ENCODE measurements at places on chromosomes 5 and 9.

DNA sequence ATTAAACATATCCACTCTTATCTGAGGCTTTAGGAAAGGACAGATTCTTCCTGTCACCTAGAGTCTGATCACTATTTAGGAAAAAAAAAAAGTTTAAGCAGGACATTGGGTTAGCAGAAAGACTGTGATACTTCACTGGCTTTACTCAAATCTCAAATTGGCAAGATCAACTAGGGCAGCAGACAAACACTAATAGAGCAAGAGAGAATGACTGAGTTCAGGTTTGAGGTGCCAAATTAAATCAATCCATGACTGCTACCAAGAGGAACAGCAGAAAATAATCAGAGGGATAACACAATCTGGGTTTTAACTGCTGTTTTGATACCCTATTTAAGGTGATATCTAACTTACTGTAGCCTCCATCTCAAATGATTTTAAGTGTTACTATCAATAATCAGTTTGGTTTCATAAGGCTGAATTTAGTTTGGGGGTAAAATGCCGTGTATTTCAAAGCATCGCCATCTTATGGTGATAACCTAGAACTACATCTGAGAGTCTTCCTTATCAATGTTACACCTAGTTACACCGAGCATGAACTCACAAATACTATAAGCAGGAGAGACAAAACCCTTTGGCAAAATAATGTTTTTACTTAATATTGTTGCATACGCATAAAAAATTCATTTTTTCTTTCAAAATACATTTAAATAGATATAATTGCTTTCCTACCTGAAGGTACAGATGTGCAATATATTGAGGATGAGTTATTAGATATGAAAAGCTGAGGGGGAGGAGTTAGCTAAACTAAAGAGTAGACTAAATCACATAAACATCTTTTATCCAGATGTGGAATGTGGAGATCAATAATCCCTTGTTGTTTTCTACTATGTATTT is 286.4 kb upstream of the CDH12 start:
- DNase-seq, result no peak

GRCh38 chr9:130300739-130301138 is 35.2 kb downstream of the HMCN2 start:
- no peak for DNase-seq

DNA sequence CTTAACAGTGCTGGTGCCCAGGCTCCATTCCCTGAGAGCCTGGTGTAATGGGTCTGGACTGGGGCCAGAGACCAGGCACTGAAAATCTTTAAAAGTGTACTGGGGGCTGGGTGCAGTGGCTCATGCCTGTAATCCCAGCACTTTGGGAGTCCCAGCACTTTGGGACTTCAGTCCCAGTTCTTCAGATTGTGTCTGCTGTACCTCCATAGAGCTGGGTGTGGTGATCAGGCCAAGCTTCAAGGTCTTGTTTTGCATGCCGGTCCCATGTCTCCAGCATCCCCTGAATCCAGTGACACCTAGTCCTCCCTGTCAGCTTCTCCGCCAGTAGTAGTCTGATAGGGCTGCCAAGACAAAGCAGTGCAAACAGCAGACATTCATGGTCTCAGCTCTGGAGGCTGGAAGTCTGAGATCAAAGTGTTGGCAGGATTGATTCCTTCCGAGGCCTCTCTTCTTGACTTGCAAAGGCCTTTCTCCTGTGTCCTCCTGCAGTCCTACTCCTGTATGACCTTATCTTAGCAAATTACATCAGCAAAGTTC is 108.2 kb downstream of the SYK start:
- no peak for DNase-seq

GRCh38 chr5:125179612-125180011 is 433.2 kb upstream of the ZNF608 start:
- no peak for DNase-seq

GRCh38 chr5:60668686-60669304 is 31.2 kb downstream of the DEPDC1B start:
- no peak for DNase-seq

DNA sequence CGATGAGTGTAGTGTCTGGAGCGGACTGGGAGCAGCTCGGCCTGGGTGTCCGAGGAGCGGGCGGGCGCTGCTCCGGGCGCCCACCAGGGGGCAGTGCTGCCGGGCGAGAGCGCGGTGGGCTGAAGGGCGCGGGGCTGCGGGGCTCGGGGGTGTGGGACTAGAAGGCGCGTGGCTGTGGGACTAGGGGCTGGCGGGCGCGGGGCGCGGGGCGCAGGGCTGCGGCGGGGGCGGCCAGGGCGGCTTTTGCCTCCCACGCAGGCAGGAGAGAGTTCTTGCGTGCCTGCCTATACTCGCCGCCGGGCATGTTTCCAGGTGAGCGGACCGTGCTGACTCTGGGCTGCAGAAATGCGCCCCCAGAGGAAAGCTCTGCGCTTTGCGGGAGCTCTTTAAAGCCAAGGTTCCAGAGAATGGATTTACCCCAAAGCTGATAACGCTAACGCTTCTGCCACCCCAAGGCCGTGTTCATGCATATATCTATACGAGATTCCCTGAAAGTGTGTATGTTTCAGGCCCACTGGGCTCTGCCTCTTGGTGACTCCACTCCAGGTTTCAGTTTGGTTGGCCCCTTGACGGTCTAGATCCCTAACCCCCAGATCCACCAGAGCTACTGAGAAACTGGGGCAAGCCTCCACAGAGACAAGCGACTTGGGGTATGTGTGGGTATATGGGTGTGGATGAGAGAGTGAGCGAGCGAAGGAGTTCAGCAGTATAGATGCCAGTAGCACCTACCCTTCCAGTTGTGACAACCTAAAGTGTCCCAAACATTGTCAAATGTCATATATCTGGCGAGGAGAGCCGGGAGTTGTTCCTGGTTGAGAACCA is 56.2 kb downstream of the ACER2 start:
- DNase-seq, result peak; percentile 48

- DNase-seq, result no peak
These were observed 43.9 kb downstream of the F2RL2 start for GRCh38 chr5:76579166-76579937.

DNA sequence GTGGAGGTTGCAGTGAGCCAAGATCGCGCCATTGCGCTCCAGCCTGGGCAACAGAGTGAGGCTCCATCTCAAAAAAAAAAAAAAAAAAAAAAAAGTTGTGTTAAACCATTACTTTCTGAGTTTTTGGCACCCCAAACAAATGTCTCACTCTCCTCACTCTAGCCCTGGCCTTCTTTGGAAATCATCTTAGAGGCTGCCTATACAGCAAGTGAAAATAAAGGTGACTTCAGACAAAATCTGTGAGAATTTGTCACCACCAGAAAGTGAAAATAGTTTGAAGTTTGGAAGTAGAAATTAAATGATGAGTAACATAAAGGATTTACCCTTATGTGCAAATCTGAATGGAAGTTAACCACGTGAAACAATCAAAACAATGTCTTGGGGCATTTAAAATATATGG is 7.2 kb upstream of the ZNF131 start:
- DNase-seq, result no peak

- DNase-seq, result no peak
These were observed 578 bp upstream of the TNFAIP8 start for GRCh38 chr5:119355244-119355638.

DNA sequence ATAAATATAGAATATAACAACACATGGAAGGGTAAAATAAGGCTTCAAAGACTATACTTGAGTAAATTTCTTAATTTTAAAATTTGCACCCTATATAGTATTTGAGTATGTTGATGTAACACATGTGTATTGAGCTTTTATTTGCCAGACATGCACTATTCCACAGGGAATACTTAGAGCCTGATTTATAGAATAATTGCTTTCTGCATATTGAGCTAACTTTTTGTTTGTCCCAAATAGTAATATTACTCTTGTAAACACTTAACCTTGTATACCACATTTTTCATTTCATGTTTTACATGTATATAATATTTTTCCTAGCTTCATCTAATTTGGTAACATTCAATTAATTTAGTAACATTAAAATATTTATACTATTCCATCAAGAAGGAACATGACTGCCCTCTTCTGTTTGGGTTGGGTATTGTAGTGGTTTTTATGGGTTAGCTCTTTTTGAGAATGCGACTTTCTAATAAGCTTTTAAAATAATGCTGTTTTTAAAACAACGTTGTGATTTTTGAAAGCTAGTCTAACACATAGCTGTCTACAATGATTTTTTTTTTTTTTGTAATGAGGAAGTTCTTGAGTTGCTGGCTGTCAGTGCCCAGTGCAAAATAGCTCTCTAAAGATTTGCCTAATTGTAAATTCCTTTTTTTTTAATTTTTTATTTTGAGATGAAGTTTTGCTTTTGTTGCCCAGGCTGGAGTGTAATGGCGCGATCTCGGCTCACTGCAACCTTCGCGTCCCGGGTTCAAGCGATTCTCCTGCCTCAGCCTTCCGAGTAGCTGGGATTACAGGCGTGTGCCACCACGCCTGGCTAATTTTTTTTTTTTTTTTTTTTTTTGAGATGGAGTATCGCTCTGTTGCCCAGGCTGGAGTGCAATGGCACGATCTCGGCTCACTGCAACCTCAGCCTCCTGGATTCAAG is 4.8 kb downstream of the SUB1 start:
- no peak for DNase-seq

DNA sequence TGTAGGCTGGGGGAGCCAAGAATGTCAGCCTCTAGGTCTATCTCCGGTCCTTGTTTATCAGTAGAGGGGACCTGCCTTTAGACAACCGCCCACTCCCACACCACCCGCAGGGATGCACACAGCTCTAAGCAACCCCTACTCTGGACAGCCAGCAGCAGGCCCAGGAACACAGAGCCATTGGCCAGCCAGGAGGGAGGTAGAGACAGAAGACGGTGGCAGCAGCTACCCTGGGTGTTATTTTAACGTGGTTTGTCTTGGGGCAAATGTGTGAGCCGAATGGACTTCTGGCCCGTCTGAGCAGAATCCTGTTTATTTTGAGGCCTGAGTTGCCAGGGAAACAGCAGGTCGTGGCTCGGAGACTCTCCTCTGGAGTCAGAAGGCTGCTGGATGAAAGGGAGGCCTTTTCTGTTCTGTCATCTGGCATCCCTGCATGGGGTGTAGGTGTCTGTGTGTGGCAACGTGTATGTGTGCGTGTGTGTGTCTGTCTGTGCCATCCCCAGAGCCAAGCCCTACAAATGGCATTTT is 382 bp upstream of the FGF1 start:
- no peak for DNase-seq

DNA sequence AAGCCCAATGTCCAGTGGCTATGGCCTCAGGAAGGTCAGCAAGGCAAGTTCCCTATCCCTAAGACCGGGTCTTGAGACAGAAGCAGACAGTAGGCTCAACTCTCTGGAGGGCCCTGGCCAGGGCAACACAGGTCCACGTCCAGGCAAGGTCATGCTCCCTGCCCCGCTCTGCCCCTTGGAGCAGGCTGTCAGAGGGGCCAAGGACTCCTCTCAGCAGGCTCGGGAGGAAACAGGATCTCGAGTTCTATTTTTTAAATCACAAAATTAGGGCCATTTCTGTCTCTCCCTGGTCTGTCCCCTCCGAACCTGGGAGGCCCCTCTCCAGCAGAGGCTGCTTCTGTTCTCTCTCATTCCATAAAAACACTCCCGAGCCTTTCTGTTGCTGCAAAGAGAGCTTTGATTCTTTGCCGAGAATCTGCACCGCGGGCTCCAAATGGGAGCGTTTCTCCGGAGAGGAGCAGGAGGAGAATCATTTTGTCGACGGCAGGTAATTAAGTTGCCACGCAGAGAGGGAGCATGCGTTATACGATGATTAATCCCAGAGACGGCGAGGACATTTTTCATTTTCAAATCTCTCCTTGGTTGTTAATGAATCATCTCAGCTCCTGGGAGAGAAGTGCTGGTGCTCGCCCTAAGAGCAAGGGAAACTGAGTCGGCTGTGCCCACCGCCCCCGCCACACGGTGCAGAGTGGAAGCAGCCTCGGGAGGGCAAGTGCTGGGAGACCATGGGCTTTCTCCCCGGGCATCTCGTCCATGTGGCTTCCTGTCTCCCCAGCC is 24.5 kb upstream of the FCN1 start:
- DNase-seq, result peak; percentile 4

DNA sequence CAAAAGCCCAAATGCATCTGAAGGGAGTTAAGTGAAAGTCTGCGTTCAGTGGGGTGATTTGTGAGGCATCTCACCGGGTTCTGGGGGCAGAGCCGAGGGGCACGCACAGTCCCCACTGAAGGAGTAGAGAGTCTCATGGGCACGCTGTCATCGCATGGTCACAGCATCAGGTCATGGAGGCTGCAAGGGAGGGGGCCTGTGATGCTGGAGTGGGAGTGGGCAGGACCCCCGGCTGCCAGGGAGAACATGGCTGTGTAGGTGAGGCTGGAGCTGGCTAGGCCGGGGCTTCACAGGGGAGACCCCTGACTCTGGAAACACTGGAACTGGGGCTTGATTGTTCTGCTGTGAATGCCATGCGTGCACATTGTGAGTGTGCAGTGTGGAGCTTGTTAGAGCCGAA is 360.5 kb downstream of the IRX2 start:
- DNase-seq, result no peak

DNA sequence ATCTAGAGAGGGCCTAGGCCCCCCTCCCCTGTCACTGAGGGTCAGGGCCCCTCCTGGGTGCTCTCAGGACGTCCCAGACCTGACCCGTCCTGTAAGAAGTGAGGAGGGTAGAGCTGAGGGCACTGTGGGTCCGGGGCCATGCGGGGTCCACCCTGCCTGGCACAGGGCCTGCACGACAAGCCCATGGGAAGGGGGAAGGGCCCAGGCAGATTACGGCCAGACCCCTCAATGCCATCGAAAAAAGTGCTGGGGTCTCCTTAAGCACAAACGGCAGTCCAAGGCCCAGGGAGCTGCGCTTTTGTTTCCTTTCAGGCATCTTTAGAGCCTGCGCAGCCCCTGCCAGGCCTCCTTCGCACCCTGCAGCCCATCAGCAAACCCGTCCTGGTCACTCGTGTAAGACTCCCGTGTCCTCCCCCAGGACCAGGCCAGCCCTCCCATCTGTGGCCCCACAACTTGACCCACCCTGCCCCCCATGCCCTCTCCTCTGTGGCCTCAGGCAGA is 4.4 kb upstream of the EXOC3 start:
- no peak for DNase-seq

DNA sequence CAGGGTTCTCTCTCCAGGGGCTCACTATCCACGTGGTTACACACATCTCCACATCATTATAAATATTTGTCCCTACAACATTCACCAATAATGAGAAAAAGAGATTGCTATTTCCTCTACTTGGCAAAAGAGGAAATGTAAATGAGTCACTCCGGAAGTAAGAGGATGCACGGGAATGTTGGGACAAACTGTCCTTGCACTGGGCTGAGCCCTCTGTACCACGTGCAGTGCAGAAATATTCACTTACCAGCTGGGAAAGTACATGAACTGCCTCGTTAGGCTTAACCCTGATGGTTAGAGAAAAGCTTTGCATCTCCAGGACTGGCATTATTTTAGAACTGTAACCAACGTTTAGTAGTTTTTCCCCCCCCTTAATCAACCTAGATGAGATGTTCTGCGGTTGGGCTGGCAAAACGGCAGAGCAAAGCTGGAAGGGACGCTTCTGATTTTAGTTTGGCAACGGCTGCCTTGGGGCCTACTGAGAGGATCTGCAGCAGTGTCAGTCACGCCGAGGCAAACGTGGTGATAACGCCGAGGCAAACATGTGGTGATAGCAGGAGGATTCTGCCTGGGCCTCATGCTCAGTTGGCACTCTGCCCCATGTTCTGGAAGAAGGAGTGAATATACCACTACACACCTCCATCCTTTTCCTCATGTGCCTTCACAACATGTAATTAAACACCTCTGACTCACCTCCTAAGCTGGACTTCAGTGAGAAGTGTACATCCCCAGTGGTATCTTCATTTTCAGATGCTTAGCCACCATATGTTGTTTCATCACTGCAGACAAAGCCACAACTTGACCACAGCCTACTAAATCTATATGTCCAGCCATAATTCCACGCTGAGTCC is 661.4 kb upstream of the KLF4 start:
- DNase-seq, result no peak

- DNase-seq, result no peak
These were observed 27.8 kb upstream of the CSF1R start for GRCh38 chr5:150114102-150114641.

- no peak for DNase-seq
These were observed 43.3 kb downstream of the ACTL7B start for GRCh38 chr9:108812396-108813025.
